ENCODE measurements at places on chromosomes 1 and 21.

- no peak for DNase-seq
These were observed 105.9 kb downstream of the LAMC2 start for GRCh38 chr1:183291802-183292514.

DNA sequence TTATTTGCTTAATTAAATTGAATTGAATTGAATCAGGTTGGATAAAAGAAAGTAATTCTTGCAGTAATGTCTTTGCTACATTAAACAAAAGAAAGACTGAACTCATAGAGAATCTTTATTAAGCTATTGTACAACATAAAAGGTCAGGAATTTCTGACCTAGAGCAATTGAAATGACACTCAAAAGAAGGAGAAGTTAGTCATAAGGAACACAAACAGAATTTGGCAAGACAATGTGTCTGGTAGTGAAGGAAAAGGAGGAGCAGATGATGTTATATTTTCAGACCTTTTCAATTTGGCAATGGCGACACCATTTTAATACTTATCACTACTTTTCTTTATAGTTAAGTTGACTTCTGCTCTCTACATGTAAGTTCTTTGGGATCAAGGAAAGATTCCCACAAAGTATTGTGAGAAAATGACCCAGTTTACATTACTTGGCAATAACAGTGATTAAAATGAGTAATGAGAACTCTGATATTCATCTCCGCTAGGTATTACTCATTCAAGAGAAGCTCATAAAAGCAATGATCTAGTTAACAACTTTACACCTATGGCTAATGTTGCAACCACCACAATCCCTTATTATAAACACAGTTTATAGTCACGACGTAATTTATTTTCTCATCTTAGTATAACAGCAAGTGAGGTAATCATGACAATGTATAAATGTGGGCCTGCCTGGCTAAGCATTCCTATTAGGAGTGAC, 14.7 kb upstream of the KRTAP21-1 start:
- DNase-seq = no peak

DNA sequence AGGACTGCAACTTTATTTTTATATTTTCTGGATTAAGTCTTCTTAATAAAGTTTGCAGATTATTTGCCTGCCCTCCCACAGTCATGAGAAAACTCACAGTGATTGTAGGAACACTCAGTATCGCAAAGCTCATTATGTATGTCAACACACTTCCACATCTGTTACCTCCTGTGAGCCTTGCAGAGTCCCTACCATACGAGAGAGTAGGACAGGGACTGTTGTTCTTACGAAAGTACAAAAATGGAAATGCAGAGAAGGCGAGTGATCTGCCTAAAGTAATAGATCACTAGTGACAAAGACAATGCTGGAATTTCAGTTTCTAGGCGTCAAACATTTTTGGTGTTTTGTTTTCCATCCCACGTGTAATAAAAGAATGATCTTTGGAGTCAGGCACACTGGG, 131.7 kb downstream of the SYT2 start:
- DNase-seq = no peak

DNA sequence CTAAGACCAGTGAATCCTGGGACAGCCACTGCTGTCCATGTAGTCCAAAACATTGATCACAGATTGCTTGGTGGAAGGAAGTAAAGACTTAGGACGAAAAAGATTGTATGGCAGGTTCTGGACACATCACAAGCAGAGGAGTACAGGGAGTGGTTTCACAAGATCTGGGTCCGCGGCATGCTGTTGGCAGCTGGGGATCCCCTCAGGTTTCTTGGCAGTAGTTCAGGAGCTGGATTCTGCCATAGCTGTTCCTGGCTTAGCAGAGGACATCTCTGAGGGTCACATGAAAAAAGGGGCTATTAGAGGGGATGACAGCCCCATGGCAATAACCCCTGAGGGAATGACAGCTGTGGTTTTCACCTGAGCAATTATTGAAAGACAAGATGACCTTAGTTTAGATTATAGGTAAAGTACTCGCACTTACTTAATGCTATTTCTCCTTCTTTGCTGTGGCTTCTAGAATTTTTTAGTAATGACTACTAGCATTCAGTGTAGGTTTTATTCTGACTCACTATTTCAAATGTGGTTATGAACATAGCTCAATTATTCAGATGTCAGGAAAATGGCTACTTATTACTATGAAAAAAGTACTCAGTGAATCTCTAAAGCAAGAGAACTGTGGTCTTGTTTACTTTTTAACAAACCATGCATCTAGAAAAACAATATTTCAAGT, 8.2 kb downstream of the KRTAP27-1 start:
- DNase-seq = no peak

DNA sequence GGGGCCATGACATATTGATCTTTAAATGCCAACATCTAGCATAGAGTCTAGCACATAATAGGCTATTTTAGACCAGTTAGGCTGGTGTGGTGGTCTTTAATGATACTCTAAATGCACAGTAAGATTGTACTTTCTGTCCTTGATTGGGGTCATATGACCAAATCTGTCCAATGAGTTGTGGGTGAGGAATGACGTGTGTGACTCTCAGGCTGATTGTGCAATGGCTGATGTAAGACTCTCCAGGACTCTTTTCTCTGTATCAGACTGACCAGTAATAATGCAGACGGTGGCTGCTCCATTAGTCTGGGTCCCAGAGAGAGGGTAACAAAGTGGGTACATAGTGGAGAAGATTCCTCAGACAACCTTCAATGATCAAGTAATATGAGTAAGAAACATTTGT, 541.6 kb upstream of the CAMK1G start:
- no peak for DNase-seq

DNA sequence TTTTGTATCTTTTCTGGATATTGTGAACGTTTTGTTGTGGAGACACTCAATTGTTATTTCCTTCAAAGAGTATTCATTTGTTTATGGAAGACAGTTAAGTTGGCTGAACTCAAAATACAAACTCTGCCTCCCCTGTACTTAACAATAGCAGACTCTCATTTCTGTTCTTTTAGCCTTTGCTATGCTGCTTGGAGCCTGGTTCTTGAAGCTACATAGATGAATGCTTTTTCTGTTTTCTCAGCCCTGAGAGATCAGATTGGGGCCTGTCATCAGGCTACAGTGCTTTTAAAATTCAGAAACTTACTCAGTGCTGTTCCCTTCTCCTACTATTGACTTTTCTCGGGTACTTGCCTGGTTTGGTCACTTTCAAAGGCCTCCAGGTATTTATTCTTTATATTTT, 215.7 kb upstream of the LYPLAL1 start:
- DNase-seq = no peak

DNA sequence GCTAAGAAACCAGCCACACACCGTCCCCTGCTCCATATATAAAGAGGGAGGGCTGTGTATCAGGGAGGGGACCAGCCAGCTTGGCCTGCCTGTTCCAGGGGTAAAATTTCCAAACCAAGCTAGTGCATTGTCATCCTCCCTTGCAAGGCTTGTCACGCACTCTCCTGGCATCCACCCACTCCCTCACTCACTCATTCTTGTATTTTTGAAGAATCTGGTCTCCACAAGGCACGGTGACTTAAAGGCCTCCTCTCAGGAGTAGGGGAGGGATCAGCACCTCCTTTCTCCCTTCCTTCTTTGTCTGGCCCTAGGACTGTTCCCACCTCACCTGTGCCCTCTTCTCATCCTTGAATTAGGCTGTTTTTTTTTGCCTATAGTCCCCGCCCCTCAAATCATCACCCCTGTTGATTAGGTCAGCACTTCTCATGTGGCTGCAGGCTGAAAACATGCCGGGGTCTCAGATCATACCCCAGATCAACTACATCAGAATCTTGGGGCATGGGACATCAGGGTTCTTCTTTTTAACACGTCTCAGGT, 5.0 kb downstream of the ABCA4 start:
- no peak for DNase-seq

DNA sequence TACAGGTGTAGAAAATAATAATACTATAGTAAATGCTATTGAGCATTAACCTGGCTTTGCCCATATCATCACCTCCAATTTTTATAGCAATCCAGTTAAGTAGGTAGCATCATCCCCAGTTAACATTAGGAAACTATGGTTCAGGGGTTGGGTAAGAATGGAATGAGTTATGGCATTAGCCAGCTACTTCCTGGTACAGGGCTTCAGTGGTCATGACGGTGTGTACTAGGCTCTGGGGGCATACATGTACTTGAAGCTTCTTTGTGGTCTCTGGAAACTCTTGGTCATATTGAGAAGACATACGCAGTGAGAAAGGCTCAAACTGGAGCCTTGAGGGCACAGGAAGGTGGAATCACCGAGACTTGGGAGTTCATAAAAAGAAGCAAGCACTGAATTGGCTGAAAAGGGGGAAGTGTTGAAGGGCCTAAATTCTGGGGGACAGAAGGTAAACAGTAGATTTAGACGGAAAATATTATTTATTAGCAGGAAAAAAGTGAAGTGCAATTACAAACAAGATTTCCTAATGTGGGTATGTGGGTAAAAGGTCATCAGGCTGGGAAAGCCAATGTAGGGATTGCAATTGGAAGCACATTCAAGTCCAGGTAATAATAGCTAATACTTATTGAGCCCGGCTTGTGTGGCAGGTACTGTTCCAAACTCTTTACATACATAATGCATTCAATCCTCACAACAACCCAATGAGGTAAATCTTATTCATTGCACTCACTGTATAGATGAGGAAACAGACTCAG, 114.2 kb upstream of the ATP1A1 start:
- DNase-seq = no peak

DNA sequence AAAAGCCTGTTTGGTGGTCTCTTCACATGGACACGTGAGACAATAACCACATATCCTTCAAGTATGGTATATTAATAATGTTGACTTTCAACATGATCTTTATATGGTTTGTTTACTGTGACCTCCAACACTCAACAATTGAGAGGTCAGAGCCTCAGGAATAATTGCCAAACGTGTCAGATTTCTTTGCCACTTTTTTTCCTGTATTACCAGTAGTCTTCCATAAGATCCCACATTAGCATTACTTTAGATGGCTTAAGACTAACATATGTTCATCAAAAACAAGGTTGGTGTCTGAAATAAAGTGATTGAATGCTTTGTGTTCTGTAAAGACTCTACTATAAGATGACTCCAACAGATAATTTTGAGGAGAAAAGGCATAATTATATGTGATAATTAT, 118.7 kb upstream of the F3 start:
- no peak for DNase-seq

GRCh38 chr1:20786253-20787028, 666 bp downstream of the HP1BP3 start:
- peak; percentile 94 for DNase-seq

DNA sequence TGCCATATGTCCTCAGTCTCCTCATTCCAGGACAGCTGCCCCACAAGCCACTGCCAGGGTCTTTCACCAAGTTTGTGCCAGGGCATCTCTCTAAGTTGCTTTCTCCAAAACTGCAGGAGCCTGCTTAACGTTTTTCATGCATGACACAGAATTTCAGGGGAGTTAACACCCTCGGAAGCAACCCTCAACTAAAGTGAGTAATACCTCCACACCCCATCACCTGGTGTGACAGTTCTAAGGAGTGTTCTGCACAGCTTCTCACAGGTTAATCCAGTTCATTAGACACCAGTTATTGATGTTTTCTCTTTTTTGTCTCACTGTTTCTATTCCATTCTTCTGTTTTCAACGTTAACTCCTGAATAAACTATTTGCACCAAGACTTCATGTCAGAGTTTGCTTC, 115.0 kb downstream of the BACH1 start:
- DNase-seq = no peak

- DNase-seq = no peak
These were observed 4.3 kb downstream of the PRMT2 start for GRCh38 chr21:46639489-46640386.

DNA sequence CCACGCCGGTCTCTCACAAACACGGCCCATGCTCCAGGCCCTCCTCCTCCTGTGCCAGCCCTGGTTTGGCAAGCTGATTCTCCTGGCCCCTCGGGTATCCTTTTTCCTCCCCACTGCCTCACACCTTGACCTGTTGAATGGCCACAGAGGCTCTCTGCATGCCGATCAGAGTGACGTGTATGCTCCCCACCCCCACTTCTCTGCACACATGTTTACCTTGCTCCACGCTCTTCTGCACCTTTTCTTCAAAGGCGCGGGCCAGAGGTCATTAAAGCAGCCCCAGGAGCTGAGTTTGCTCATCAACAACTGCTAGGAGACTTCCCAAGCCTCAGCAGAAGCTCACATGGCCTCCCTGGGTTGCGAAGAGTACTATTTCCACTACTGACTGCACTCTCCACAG, 139.3 kb upstream of the EDN2 start:
- DNase-seq = no peak

DNA sequence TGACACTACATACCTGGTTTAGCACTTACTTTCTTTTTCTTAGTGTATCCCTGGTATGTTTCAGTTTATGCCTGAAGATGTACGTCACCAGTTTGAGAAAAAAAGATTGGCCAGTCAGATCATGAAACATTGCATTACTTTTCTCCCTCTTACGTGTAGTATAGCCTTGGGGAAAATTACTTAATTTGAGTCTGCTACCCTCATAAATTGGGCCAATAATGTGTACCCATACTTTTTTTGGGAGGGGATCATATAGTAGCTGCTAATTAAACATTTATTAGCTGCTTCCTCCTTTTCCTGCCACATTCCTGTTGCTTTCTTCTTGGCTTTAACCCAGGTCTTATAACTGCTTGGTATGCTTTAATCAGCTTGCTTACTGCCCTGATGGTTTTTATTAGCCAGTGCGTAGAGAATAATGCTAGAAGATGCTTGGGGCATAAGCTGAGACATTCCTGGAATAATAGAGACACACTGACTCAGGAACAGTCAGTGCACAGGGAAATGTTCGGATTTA, 32.1 kb downstream of the RABGAP1L start:
- DNase-seq = no peak

GRCh38 chr1:230693221-230693620, 20.7 kb downstream of the AGT start:
- DNase-seq = no peak

GRCh38 chr1:62161711-62162110, 32.9 kb upstream of the L1TD1 start:
- no peak for DNase-seq

DNA sequence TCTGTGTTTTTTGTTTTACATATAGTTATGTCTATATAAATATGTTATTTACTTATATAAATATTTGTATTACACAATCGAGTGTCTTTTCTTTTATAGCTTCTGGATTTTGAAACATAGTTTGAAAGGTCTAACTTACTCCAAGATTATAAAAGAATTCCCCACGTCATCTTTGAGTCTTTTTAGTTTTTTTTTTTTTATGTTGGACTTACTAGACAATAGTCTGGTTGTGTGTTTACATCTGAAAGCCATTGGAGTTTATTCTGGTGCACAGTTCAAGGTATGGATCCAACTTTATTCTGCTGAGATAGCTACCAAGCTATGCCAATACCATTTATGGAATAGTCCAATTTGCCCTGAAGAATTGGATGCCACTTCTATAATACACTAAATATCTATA, 26.1 kb upstream of the RCAN3 start:
- no peak for DNase-seq

GRCh38 chr1:201307231-201307630, 23.9 kb downstream of the PKP1 start:
- DNase-seq = no peak

- DNase-seq = no peak
These were observed 8.0 kb upstream of the DNAJB4 start for GRCh38 chr1:77996734-77997133.

- DNase-seq = no peak
These were observed 289.1 kb upstream of the PKN2 start for GRCh38 chr1:88394958-88395357.
